ENCODE measurements at places on chromosomes 7 and 10.

- no peak for DNase-seq
Observed at GRCh38 chr7:29391262-29391661, 172.4 kb upstream of the PRR15 start.

DNA sequence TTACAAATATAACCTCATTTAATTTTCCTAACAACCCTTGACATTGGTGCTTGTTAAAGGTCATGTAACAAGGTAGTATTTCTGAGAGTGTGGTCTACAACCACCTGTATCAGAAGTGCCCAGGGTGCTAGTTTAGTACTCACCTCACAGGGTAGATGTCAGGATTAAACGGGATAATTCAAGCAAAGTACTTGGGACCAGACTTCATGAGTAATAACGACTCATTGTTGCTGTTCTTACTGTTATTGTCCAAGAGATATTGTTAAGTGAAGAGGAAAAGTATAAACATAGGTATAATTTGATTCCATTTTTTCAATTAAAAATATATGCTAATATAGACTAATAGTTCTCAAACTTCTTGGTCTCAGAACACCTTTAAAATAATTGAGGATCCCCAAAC, 179.3 kb downstream of the WNT2 start:
- no peak for DNase-seq

DNA sequence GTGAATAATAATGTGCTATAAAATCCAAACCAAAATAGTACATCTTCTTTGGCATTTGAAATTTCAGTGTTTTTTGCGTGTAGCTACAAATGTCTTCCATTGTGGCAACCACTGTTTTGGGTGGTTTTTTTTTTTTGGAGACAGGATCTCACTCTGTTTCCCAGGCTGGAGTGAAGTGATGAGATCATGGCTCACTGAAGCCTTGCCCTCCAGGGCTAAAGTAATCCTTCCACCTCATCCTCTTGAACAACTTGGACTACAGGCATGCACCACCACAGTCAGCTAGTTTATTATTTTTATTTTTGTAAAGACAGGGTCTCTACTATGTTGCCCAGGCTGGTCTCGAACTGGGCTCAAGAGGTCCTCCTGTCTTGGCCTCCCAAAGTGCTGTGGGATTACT, 455.1 kb downstream of the AUTS2 start:
- no peak for DNase-seq

DNA sequence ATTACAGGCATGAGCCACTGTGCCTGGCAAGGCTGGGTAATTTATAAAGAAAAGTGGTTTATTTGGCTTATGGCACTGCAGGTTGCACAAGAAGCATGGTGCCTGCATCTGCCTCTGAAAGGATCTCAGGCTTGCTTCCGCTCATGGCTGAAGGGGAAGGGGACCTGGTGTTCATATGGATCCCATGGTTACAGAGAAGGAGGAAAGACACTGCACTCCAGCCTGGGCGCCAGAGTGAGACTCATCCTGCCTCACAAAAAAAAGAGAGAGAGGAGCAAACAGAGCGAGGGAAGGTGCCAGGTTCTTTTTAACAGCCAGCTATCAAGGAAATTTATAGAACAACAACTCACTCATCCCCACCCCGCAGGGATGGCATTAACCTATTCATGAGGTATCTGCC, 36.2 kb downstream of the HIP1 start:
- DNase-seq: no peak

DNA sequence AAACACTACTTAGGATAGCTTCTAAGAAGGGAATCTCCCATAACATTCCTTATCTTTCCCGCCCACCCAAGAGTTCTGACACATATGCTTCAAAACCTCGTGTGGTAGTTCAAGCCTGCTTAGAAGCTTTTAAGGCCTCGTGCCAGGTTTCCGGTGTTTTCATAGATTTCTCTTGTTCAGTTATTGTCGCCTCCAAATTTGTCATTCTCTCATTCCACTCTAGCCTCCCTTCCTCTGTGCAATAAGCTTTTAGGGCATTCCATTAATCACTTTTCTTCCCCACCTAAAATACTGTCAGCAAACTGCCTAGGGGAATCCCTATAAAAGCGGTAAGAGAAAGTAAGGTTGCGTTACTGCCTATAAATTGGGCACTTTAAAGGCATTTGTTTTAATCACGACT, 718 bp upstream of the BPGM start:
- no peak for DNase-seq

DNA sequence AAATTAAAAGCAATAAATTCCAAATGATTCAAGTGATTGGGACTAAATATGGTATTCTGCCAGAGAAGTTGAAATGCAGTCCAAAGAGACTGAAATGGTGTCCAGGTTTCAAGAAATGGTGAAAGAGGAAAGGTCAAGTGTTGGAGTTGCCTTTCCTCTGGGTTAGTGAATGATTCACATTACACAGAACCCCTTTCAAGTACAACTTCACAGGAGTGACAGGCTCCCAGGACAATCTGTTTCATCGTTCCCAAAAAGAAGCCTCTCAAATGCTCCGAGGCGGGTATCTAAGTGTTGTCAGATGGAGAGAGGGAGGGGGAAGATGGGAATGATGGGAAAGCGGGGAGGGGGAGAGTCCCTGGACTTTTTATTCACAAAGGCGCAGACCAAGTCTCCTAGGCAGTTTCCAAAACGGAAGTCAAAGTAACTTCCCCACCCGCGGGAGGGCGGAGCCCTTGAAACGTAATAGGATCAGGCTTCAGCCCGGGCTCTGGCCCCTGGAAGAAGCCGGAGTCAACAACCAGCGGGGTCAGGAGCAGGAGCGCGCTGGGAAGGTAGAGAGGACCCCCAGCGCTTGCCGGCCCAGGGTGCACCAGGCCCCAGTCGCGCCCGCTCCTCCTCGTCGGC, 754 bp downstream of the SLC25A13 start:
- no peak for DNase-seq

- DNase-seq: no peak
Observed at GRCh38 chr10:62491597-62491996, 117.4 kb downstream of the ZNF365 start.

GRCh38 chr7:132805766-132806165, 229.5 kb upstream of the PLXNA4 start:
- DNase-seq: no peak

- DNase-seq: no peak
Observed at GRCh38 chr7:112225006-112225405, 18.5 kb downstream of the ZNF277 start.

- DNase-seq: no peak
Observed at GRCh38 chr7:17436126-17436525, 137.7 kb downstream of the AHR start.

GRCh38 chr7:95957510-95957909, 185.2 kb downstream of the DYNC1I1 start:
- DNase-seq: no peak

DNA sequence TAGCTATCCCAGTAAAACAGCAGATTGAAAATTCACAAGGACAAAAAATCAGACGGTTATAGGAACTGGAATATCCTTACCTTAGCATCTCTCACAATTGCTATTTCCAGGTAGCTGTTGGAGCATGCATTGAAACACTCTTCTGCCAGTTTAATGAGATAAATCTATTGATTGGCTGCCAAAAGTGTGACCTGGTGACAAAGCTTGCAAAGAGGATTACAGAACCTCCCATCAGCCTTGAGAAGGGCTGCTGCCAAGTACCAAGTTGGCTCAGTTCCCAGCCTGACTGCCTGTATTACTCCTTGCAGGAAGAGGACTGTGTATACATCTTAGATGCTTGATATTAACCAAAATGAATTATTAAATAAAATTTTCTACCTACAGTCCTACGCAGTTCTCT, 5.1 kb downstream of the PRLHR start:
- no peak for DNase-seq

DNA sequence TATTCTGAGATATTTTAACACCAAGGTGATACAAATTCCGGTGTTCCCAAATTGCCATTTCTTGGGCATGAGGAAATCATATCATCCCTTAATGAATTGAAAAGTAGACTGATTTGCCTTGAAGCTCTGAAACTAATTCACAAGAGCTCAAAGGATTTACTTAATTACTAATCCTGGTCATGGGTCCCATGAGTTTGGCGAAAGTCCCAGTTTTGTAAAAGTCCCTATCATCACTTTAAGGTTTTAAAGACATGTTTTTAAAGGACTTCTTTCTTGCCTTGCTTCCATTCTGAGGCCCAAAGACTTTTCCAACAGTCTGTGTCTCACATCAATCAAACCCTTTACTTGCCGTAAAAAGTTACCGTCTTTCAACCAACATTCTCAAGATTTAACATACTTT, 377.9 kb downstream of the DNAJB9 start:
- DNase-seq: no peak

DNA sequence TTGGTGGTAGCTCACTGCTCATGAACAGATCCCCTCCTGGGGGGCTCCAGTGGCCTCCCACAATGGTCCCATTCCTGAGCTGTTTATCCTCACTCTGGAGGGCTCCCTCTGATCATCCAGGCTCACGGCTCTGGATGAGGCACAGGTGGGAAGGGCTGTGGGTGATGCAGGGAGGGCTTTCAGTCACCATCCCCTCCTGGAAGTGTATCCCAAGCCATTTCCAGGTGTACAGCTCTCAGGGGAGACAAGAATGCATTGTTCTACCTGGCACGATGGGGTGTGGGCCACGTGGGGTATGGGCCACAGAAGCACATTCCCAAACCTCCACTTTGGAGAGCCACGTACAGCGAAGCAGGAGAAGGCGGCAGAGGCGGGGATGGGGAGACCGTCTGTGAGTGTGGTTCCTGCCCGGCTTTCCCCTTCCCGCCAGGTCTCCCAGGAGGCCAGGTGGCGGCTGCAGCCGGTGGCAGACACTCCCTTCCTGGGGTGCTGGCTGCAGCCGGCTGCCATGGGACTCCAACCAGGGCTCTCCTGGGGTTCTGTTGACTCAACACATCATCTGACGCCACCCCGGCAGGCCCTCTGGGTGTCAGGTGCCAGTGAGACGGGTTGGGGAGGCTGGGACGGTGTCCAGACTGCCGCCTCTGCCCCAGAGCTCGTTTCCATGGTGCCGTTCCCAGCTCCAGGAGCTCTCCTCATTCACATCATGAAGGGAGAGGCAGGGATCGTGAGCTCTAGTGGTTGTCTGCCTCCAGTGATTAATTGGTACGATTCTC, 169.7 kb upstream of the RHEB start:
- no peak for DNase-seq

- DNase-seq: no peak
Observed at GRCh38 chr10:36779238-36779846, 346.1 kb upstream of the ANKRD30A start.

DNA sequence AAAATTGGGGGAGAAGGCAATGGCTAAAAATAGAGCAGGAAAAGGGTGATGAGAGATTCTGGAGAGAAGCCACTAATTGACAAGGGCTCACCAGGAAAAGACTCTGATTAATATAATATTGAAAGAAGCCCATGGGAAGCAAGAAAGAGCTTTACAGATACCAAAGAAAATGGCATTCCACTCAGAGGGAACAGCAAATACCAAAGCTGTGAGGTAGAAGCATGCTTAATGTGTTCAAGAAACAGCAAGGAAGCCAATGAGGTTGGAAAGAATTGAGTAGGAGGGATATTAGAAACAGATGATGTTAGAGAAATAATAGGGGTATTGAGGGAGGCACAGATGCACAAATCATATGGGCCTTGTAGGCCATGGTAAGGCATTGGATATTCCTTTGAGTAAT, 130.1 kb downstream of the MYO3A start:
- DNase-seq: no peak

- DNase-seq: no peak
Observed at GRCh38 chr10:112223725-112224124, 40.2 kb upstream of the GPAM start.

DNA sequence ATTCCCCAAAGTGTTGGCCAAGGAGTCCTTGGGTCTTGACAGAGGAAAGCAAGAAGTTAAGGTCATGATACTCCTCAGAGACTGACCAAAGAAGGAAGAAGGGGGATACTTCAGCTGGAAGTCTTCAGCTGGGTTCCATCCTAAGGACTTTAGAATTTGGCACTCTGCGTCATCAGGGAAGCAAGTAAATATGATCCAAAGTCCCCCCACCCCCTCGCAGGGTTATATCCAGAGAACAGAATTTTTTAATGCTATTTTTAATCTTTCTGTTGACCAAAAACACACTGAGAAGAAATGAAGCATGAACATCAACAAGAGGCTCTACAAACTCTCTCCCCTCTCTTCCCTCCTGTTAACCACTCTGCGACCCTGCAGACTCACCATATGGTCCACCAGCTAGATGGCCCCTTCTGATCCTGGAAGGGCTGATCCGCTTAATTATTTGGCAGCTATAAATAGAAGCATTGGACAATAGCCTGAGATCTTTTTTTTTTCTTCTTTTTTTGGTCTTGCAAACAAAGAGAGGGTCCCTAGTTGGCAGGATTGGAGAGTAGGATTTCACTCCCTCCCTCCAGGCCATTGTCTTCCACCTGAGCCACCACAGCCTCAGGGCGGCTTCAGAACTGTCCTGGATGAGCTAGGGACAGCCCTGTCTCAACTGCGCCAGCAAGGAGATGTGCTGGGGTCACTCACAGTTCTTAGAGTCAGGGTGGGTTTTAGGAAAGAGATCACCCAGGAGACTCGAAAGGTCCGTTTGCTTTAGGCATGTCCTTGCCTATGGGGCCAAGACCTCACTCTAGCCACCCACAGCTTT, 196.0 kb downstream of the KCNMA1 start:
- no peak for DNase-seq

DNA sequence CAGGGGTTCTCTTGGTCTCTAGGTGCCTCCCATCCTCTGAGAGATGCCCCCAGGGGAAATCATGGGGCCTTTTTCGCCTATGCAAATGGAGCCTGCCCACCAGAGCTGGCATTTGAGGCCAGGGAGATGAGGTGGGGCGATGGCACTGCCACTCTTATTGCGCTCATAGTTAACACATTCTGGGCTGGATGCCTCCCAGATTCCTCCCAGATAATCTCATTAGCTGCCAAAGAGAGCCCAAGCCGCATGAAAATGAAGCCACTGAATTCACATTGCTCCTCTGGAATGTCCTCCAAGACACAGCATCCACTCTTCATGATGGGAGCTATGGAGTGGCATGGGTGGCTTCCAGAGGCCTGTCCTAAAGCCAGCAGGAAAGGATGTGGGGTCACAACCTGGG, 61.0 kb downstream of the GOLGA7B start:
- no peak for DNase-seq

DNA sequence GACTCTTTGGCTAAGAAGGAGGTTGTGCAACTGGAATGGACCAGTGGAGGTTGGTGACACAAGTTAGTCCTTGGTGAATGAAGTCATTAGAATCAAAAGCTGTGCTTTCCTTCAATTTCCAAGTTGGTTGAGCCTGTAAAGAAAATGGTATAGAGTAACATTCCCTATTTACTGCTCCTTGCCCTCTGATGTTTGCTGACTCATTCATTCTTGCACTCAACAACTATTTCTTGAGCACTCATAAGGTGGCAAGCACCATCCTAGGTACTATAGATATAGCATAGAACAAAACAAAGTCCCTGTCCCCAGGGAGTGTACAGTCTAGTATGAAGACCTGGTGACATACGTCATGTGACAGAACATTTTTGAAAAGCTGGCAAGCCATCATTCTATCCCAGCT, 118.9 kb upstream of the CCDC6 start:
- DNase-seq: no peak

DNA sequence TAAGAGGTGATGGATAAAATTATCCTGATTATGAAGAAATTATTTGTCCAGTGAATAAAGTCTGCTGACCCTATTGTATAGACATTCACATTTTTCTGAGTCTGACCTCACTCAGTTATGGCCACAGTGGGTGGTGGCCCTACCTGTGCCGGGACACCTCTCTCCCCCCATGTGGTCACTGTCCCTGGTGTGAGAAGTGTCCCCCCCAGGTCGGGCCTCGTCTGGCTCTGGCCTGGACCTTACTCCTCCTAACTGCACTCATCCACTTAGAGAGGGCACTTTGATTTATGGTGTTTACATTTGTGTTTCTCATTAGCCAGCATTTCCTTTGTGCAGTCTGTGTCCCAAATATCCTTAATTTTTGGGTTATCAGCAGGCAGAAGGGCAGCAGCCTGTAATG, 59.6 kb upstream of the ZNF32 start:
- DNase-seq: no peak

GRCh38 chr10:60572511-60573194, 183.0 kb upstream of the ANK3 start:
- DNase-seq: no peak

Data from stimulated activated CD8-positive, alpha-beta memory T cell treated with anti-CD3 and anti-CD28 coated beads, Interleukin-15, amount 100 ng/mL, for 24 hours (primary cell).